Activated CD8-positive, alpha-beta T cell treated with anti-CD3 and anti-CD28 coated beads for 36 hours (primary cell): ENCODE measurements at places on chromosomes 2 and 18.
A peak's percentile ranks its signal among the peaks of the same experiment; 100 is the strongest.

DNA sequence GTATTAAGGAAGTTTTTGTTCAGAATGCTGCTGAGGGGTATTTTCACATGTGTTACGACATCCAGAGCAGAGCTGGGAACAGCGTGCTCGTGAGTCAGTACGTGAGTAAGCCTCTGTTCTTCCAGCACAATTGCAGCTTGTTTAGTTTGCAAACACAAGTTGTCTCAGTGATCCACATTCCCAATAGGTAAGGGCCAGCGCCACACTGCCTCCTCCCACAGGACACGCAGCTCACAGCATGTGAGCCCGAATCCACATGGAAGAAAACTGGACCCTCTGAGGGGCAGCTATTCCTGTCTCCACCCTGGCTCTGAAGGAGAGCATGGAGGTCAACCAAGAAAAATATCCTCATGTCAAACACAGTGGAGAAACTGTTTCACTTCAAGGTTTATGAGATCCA is 173.9 kb upstream of the PID1 start:
- no peak for DNase-seq

- no peak for DNase-seq
Measured at GRCh38 chr2:50613161-50613560, 418.8 kb downstream of the NRXN1 start.

GRCh38 chr2:155733091-155733853 is 599.2 kb downstream of the NR4A2 start:
- no peak for DNase-seq

DNA sequence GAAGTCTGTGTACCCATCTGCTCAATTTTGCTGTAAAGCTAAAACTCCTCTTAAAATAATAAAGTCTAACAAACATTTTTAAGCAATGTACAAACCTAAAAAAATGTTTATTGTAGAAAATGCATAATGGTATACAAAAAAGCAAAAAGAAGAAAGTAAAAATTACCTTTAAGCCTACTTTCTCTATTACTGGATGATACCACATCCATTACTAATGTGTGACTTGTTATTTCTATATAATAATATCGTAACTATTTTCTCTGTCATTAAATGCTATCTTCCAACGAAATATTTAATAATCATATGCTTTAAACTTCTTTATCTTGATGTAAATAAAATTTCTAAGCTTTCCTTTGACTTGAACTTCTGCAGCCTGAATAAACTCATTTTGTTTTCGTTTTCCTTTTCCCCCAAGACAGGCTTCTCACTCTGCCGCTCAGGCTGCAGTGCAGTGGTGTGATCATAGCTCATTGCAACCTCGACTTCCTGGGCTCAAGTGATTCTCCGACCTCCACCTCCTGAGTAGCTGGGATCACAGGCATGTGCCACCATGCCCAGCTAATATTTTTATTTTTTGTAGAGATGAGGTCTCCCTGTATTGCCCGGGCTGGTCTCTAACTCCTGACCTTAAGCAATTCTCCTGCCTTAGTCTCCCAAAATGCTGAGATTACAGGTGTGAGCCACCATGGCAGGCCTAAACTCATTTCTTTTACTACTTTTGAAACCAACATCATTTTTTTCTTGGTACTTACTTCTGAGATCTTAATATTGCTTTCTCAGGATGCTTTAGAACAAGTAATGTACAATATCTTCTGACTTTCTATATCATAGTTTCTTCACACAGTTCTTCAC is 18.1 kb upstream of the DNAH7 start:
- DNase-seq, result no peak

DNA sequence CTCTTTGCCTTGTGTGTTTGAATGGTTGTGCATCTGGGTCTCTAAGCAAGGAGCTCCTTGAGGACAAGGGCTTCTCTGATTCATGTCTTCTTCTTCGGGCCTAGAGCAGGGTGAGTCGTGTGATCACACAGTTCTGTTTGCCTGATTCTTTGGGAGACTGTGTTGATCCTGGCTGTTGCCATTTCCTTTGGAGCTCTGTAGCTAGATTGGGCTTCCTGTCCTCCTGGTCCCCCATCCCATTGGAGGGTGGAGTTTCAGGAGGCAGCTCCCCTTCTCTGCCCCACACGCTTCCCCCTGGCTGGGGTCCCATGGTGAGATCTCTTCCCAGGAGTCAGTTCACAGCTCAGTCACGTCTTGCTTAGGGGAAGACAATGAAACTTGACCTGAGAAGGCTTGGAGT is 92.8 kb downstream of the TRIB2 start:
- DNase-seq, result no peak

- no peak for DNase-seq
Measured at GRCh38 chr2:106201661-106202060, 7.6 kb upstream of the UXS1 start.

GRCh38 chr2:19837235-19837766 is 64.5 kb downstream of the TTC32 start:
- no peak for DNase-seq

DNA sequence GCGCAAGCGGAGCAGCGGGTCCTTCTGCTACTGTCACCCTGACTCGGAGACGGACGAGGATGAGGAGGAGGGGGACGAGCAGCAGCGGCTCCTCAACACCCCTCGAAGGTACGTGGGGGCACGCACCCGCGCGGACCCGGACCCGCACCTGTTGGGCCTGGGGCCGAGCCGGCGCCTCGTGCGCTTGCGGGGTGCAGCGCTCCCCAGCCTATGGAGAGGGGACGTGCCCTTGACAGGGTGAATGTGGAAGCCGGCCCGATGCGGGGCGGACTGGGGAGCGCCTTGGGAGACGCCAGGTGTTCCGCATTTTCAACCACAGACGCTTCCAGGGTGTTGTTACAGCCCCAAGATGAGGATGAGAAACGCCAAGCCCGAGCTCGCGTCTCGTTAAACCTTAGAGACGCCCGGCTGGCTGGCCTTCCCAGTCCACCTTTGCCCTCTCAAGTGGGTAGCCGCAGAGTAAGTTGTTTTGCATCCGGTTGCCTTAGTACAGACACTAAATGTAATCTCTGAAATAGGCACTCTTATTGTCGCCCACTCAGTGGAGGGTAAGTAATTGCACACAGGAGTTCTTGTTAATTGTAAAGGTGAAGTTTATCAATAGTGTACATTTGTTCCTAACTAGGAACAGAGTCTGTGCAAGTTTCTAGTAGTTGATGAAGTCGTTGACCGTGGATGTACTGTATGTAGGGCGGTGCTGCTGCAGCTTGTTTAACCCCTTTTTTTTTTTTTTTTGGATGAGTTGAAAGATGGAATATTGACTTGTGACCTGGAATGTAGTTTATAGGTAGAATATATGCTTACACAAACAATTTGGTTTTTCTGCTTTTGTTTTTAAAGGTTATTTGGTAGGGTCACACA is 815 bp downstream of the GMCL1 start:
- DNase-seq, result peak; percentile 73

DNA sequence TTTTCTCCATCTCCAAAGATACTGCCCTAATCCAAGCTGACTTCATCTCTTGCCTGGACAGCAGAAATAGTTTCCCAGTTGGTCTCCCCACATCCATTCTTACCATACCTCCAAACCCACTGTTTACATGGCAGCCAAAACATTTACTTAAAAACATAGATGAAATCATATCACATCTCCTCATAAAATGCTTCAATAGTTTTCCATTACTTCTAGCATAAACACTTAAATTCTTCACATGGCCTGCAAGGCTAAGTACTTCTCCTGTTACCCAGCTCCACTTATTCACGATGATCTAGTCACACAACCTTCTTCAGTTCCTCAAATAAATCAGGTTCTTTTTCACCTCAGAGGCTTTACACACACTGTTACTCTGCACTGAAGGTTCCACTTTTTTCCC is 185.8 kb upstream of the ACVR2A start:
- no peak for DNase-seq

GRCh38 chr2:18284331-18284730 is 276.1 kb downstream of the RDH14 start:
- no peak for DNase-seq

DNA sequence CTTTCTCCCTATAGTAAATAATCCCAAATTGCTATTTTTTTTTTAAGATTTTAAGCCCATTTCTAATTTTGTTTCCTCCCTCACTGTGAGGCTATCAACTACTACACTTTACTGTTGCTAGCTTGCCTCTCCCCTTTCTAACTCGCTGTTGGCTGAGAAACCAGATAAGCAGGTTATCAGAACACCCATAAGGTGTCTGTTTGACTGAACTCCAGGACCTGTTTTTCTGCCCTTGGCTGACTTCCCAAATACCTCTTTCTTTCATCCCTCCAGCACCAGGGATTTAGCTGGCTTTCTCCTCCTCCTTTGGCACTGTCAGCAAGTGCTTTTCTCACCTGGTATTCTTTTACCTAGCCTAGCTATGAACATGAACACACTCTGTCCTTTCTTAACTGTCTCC is 11.1 kb downstream of the TRAK2 start:
- no peak for DNase-seq

GRCh38 chr18:9135912-9136314 is 668 bp upstream of the ANKRD12 start:
- no peak for DNase-seq
